ENCODE measurements at places on chromosomes 12 and 14.

DNA sequence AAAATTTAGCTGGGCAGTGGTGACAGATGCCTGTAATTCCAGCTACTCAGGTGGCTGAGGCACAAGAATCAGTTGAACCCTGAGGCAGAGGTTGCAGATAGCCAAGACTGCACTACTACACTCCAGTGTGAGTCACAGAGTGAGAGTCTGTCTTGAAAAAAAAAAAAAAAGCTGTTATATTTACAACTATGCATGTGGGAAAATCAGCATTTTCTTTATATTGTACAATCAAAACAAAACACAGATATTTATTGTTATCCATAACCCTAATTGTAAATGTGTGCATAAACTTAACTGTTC lies 12.5 kb downstream of the C1R start:
- no peak for DNase-seq

DNA sequence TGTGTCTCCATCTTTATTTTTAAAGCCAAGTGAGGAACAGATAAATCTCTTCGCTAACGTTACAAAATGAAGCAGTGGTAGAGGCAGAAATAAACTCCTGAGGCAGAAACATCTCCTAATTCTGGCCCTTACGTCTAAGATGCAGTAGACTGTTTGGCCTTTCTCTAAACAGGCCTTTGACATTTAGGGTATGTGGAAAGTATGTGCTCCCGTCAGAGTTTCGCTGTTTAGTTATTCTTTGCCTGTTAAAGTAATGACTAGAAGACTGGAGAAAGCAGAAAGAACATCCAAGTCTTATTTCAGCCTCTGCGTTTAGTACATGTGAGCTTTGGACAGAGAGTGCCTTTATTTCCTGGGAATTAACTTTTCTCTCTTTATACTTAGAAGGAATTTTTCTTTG lies 216.6 kb downstream of the RAD51B start:
- DNase-seq, result no peak

DNA sequence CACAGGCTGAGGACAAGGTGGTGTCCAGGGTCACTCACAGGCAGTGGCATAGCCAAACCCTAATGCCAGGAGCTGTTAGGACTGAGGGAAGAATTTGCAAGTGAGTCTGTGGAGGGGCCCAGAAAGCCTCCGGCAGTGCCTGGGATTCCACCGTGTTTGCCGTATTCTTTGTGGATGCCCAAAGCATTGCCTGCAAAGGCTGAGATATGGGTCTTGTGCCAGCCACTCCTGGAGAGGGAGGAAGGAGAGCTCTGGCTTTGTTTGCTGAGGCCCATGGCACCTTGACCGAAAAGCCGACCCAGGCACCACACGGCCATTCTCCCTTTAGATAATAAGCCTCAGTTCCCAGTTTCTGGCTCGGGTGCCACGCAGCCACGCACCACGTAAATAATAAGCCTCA lies 35.8 kb upstream of the GALNT9 start:
- DNase-seq, result no peak

- no peak for DNase-seq
These were observed 163.0 kb upstream of the FRMD6 start for GRCh38 chr14:51488569-51489220.

DNA sequence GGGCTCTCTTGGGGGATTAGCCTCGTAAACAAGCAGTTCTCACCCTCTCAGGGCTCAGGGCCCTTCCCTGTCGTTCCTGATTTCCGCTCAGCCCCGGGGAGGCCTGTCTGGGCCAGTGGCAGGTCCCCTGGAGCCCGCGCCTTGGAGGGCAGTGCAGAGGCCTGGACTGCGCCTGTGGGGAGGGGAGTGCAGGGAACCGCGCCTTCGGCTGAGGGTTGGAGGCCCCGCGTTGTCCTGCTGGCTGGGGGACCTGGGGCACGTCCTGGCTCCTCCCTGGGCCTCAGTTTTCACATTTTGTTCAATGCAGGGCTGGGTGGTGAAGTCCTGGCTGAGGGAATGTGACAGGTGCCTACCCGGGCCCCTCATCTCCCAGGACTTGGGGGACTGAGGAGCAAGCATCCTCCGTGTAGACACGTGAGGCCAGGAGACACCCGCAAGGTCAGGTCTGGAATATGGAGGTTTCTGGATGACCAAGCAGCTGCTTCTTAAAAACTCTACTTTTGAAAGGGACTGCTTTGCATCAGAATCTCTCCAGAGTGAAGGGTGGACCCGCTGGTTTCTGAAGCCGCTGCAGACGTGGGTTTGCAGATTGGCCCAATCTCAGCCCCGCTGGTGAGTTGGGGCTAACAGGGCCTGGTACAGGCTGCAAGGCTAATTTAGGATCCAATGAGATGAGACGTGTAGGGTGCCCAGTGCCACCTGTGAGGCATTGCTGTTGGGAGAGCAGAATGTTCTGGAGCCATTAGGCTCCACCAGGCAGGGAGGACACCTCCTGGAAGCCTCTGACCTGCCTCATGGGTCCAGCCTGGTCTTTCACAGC lies 80.2 kb downstream of the KIF26A start:
- DNase-seq, result no peak

All from activated CD4-positive, alpha-beta T cell treated with anti-CD3 and anti-CD28 coated beads for 4 hours (primary cell).